ENCODE measurements at places on chromosomes 3 and 15.

GRCh38 chr15:79467865-79468586 is 35.9 kb downstream of the MINAR1 start:
- DNase-seq: no peak

DNA sequence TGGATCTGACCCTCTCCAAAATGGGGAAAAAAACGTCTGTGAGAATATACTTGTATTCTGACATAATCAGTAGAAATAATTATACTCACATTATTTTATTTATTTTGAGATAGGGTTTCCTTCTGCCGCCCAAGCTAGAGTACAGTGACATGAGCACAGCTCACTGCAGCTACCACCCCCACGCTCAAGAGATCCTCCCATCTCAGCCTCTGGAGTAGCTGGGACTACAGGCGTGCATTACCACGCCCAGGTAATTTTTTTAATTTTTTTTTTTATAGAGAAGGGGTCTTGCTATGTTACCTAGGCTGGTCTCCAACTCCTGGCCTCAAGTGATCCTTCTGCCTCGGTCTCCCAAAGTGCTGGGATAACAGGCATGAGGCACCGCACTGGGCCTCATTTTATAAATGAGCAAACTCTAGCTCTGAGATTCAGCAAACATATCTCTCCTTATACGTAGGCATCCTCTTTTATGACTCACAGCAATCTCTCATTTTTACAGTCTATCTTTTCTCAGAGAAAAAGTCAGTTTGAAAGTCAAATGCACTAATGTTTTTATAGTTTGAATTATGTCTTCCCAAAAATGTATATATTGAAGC is 989 bp upstream of the VGLL3 start:
- DNase-seq: no peak

GRCh38 chr3:69359916-69360315 is 26.0 kb downstream of the FRMD4B start:
- no peak for DNase-seq

- no peak for DNase-seq
Observed at GRCh38 chr15:27045796-27046195, 74.8 kb downstream of the GABRG3 start.

DNA sequence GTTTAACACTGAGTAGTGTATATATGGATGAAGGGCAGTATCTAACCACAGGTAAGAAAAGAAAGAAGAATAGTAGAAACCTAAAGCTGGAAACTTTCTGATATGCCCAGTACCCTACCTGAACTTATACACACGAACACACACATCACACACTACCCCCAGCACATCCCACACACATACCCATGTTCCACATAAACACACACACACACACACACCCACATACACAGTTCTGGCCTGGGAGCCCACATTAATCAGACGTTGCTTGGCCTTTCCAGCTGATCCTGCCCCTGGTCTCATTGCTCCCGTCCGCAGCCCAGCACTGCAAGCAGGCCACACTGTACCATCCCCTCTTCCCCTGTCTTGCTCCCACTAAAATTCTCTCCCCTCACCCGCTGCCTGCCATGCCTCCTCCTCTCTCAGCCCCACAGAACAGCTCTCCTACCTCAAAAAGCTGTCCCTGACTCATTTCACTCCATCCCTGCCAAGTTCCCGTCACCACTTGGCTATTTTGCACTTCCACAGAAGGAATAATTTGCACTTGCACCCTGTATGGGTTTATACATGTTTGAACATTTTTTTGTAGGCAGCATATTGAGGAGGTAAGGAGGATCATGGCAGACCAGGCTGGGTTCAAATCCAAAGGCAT is 185.8 kb upstream of the PPP2R3A start:
- DNase-seq: no peak

- DNase-seq: no peak
Observed at GRCh38 chr3:35723480-35724097, 84.3 kb downstream of the ARPP21 start.

DNA sequence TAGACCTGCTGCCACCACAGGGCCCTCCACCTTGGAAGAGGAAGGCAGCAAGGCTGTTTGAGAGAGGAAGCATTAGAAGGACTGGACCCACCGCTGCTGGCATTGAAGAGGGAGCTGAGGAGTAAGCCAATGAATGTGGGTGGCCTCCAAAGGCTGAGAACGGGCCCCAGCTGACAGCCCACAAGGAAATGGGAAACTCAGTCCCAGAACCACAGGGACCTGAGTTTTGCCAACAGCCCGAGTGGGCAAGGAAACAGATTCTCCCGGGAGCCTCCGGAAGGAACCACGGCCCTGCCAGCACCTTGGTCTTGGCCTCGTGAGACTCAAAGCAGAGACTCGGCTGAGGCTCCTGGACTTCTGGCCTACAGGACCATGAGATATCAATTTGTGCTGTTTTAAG is 95.4 kb upstream of the SNRPA1 start:
- DNase-seq: no peak

All from activated naive CD8-positive, alpha-beta T cell treated with anti-CD3 and anti-CD28 coated beads, Interleukin-2, amount 50 U/mL, for 16 hours (primary cell).